ENCODE measurements at places on chromosomes 2 and 18.
A peak's percentile ranks its signal among the peaks of the same experiment; 100 is the strongest.

DNA sequence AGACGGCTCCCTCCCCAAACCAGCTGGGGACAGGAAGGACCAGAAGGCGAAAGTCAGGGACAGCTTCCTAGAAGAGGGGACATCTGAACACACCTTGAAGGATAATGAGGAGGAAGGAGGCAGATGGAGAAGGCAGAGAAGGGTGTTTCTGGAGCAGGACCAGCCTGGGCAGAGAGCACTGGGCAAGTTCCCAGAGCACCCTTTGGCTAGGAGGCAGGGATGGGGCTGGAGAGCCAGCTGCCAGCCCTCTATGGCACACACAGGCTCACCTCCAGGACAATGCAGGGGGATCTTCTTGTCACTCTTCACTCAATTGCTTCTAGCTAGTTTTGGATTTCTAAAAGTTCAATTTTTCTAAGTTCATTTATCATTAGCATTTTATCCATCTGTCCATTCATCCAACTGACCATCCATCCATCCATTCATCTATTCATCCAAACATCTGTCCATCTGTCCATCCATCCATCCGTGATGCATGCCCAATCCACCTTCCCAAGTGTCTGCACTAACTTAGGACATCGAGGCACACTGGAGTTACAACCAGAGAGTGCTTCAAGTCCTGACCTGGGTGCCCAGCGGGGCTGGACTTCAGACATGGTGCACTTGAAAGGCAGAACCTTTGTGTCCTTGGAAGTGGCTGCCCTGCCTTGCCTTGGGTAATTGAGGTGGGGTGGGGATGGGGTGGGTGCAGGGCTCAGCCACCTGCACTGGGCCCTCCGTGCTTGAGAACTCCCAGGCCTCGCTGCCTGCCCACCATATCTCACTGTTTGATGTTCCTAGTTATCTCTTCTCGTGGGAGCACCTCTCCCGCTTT lies 42.5 kb downstream of the INHBB start:
- no peaks in the 10 kb centered on the region for H3K27me3 ChIP-seq
- H3K36me3 ChIP-seq = no peaks in the 10 kb centered on the region
- H3K4me3 ChIP-seq = no peak overlapping the region
- peaks cover 7% of the 10 kb centered on the region for H3K4me1 ChIP-seq

DNA sequence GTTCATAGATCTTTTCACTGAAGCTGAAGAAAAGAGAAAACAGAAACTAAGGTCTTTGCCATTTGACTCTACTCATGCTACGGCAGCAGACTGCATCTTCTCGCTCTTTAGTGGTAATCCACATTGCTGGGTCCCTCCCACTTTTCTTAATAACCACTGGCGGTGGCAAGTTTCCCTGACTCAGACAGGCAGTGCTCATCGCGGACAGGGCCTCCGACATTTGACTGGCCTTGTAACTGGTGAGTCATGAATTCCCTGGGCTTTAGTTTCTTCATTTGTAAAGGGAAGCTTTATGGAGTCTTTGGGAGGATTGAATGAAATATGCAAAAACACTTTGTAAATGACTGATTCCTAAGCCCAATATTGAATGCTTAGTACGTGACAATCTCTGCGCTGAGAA lies 238.2 kb upstream of the RBBP8 start:
- no peaks in the 10 kb centered on the region for H3K36me3 ChIP-seq
- no peak for DNase-seq
- H3K27me3 ChIP-seq = peaks cover 2% of the 10 kb centered on the region

GRCh38 chr2:40096360-40096759 lies 317.3 kb upstream of the THUMPD2 start:
- H3K27me3 ChIP-seq = no peaks in the 10 kb centered on the region
- H3K4me3 ChIP-seq = no peak overlapping the region
- H3K36me3 ChIP-seq = no peaks in the 10 kb centered on the region
- H3K4me1 ChIP-seq = no peaks in the 10 kb centered on the region
- no peak for DNase-seq

- H3K4me3 ChIP-seq = no peak overlapping the region
- no peaks in the 10 kb centered on the region for H3K36me3 ChIP-seq
- peaks cover 62% of the 10 kb centered on the region for H3K4me1 ChIP-seq
- H3K27me3 ChIP-seq = no peaks in the 10 kb centered on the region
- peak overlapping the region; percentile 86 for H3K27ac ChIP-seq
These were observed 125.8 kb downstream of the TANC1 start for GRCh38 chr2:159094173-159094737.

DNA sequence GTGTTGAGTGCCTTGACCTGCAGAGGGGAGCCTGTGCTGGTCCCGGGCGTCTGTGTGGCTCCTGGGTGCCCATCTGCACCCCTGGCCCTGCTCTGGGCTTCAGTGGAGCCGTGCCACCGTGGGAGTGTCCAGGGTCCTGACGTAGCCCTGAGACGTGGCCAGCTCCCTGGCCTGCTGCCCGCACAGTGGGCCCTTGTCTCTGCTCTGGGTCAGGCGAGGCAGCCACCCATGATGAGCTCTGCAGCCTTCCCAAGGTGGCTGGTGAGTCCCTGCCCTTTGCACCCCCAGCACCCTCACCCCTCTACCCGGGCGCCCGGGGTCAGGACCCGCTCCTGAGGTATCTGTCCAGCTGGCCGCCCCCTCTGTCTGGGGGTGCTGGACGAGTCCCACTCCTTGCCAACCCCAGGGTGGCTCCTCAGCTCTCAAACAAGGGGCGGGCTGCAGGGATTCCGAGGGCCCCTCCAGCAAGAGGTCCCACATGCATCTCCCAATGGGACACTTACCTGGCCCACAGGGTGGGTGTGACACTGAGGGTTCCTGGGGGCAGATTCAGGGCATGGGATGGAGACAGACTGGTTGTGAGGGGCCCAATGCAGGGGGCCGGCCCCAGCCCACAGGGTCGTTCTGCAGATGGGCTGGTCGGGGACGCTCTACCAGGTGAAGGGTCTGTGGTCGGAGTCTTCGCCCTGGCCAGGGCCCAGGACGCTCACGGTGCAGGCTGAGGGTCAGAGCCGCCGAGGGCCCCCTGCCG lies 2.4 kb downstream of the NEU4 start:
- no peak for DNase-seq
- H3K4me3 ChIP-seq = no peak overlapping the region
- H3K4me1 ChIP-seq = peaks cover 13% of the 10 kb centered on the region
- no peak overlapping the region for H3K27ac ChIP-seq
- no peaks in the 10 kb centered on the region for H3K27me3 ChIP-seq

DNA sequence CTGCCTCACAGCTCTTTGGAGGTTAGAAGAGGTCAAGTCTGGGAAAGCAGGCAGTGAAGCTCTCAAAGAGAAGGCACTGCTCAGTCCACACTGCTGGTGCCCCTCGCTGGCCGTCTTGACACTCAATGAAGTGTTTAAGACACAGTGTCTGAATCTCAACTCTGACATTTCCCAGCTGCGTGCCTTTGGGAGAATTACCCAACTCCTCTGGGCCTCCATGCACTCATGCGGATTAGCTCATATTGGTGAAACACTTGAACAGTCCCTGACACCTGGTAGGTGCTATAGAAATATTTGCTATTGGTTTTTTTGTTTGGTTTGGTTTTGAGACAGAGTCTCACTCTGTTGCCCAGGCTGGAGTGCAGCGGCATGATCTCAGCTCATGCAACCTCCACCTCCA lies 281.0 kb downstream of the SRBD1 start:
- H3K27me3 ChIP-seq = no peaks in the 10 kb centered on the region
- H3K36me3 ChIP-seq = no peaks in the 10 kb centered on the region
- DNase-seq = no peak
- H3K4me3 ChIP-seq = no peak overlapping the region

GRCh38 chr18:76392349-76392748 lies 102.7 kb downstream of the ZNF516 start:
- H3K4me3 ChIP-seq = no peak overlapping the region
- DNase-seq = no peak
- 0 out of 2 replicates have a peak, but pooled peaks cover 4% of the 10 kb centered on the region for H3K4me1 ChIP-seq
- H3K27ac ChIP-seq = no peak overlapping the region

GRCh38 chr2:153477636-153478288 lies 800 bp downstream of the RPRM start:
- H3K27ac ChIP-seq = no peak overlapping the region
- no peak for DNase-seq
- H3K36me3 ChIP-seq = no peaks in the 10 kb centered on the region
- no peak overlapping the region for H3K4me3 ChIP-seq
- H3K4me1 ChIP-seq = no peaks in the 10 kb centered on the region

GRCh38 chr2:69386360-69386759 lies 667 bp downstream of the GFPT1 start:
- DNase-seq = no peak
- peak overlapping the region; percentile 94 for H3K4me3 ChIP-seq
- peaks cover 10% of the 10 kb centered on the region for H3K4me1 ChIP-seq
- H3K27ac ChIP-seq = peak overlapping the region; percentile 94

DNA sequence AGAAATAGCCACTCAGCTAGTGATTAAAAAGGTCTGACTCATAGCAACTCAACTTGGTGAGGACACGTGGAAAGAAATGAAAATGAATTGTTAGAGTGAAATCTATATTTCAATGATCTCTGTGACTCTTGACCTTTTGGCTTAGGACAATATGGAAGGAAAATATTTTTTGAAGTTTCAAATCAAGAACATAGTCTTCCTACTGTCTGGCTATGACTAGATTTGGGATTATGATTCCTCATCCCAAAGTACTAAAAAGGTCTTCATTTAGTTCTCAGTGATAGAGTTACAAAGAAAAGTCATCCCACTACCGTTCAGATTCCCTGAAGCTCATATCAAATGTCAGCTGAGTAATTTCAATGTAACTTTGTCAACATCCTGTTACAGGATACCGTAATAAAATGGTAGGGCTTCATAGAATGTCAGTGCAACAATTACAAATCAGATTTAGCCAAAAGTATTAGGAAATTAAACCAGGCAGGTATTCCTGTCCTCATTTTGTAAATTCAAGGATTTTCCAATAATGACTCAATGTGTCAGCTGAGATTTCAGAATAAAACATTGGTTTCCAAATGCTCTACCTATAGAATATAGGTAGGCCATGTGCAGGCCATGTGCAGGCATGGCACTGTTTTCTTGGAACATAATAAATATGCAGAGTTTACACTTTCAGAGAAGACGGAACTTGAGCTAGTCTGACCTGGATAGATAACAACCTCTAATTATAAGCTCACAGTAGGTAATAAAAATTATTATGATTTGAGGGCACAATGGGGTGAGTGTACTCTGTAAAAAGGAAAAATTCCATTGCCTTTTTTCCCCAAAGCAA lies 36.0 kb downstream of the ANKRD29 start:
- no peak overlapping the region for H3K4me3 ChIP-seq
- H3K27ac ChIP-seq = no peak overlapping the region
- H3K4me1 ChIP-seq = peaks cover 13% of the 10 kb centered on the region
- no peaks in the 10 kb centered on the region for H3K36me3 ChIP-seq
- DNase-seq = peak; percentile 48

- no peaks in the 10 kb centered on the region for H3K36me3 ChIP-seq
- no peak for DNase-seq
- no peaks in the 10 kb centered on the region for H3K4me1 ChIP-seq
These were observed 53.6 kb upstream of the HNMT start for GRCh38 chr2:137910641-137911040.

- no peaks in the 10 kb centered on the region for H3K36me3 ChIP-seq
- H3K27me3 ChIP-seq = no peaks in the 10 kb centered on the region
- H3K4me1 ChIP-seq = no peaks in the 10 kb centered on the region
- H3K4me3 ChIP-seq = no peak overlapping the region
- no peak overlapping the region for H3K27ac ChIP-seq
These were observed 14.6 kb upstream of the KCNE4 start for GRCh38 chr2:223037445-223037800.

All from Panc1 (cell line).